ENCODE measurements at places on chromosomes 16 and 17. TPM values are rescaled to one million over a fixed set of nuclear protein-coding genes. Genes with fewer than 3 reads are reported as not detected.

DNA sequence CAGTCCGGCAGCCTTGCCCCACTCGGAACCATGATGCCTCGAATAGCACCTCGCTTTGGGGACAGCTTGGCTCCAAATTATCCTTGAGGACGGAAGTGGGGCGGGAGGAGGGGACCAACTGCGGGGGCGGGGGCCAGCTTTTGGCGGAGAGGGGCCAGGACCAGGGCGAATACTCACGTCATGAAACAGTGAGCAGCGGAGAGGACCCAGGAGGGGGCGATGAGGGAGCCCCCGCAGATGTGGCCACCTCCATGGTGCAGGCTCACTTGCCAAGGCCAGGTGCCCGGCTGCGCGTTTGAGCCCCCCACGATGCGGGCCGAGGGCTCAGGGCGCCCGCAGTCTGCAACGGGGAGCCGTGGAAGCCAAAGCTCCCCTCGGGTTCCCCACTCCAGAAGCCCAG is 970 bp downstream of the PRSS36 start:
- no peak for DNase-seq

GRCh38 chr17:82830249-82830661 is 9.6 kb downstream of the ZNF750 start:
- peak; percentile 92 for DNase-seq

- DNase-seq: peak; percentile 81
Observed at GRCh38 chr16:87062569-87063442, 254.4 kb downstream of the C16orf95 start.

DNA sequence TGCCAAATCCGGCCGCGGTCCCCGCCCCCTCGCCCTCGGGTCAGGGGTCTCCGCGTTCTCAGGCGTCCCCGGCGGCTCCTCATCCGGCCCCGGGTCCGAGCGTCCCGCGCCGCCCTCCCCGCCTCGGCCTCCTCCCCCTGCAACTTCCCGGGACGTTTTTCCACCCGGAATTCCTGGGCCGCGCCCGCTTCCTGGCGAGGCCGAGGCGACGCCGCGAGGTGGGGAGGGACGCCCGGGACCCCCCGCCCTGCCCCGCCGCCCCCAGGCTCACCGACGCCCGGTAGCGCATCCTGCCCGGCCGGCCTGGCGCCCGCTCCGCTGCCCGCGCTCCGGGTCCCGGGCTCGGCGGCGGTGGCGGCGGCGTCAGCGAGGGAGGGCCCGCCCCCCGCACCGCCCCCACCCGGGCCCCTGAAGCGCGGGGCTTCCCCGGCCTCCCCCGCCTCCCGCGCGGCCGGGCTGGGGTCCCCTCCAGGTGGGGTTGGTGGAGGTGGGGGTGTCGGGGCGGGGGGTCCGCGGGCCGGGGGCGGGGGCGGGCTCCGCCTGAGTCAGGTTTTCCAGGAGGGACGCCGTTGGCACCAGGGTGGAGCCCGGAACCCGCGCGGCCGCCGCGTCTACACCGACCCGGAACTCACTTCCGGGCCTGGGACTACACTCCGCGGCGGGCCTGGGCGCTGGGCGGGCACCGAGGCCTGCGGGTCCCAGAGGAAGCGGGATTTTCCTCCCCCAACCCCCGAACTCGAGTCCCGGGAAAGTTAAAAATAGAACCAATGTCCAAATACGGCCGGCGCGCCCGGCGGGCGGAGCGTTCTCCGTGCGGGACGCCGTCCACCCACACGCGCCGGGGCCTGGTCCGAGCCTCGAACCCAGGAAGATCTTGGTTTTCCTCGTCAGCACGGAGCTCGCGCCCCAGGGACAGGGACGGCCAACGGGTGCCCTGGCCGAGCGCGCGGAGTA is 6.8 kb downstream of the MYO1C start:
- peak; percentile 85 for DNase-seq

DNA sequence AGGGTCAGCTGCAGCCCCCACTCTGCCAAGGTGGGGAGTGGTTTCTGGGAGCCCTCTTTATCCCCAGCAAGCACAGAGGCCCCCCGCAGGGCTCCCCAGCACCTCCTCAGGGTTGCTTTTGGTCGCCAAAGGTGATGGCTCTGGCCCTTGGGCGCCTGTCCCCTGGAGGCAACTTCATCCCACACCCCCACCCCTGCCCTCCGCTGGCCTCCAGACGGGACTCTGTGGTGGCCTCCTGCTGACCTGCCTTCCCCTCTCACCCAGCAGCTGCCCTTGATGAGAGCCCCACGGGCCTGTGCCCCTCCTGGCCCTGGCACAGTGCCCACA is 7.8 kb upstream of the RHOT2 start:
- no peak for DNase-seq

DNA sequence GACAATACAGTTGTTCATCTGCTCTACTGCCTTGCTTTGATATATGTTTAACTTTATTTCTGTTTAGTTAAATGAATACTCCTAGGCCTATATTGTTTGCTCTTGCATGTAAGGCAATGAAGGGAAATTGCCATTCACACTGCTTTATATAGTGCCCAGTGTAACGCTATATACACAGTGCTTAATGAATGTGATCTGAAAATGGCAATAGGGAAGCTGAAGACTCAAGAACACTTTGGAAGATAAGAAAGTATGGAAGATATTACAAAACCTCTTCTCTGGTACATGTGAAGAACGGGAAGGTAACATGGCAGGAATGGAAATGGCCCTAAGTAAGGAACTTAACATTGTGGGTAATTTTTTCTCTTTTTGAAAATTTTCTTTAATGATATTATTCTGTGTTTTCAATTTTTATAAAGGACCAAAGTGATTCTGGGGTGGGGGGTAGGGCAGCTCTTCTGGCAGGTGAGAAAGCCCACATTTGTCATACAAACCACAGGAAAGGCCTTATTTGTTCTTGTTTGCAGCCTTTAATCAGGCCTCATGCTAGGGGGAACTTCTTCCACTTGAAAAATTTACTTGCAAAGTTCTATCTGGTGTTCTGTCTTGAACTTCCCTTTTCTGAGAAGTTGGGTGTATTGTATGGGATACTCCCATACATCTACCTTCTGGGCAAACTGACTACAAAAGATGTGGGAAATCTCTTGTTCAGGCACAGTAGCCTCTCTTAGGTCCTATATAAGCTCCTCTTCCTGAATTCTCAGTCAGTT is 100.8 kb upstream of the CORO6 start:
- DNase-seq: no peak

DNA sequence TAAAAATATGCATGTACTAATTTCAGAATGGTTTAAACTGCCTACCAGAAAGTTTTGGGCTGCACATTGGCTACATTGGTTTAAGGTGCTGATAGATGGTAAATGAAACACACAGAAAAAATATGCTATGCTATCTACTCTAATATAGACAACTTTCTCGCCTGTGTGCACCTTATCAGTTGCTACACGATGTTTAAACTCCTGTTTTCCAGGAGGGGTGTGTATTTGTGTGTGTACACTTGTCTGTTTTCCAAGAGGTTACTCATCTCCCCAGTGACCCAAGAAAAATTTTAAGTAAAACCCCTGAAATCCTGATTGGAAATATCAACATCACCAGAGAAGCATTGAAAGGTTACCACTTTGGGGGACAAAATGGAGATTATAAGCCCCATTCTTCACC is 21.6 kb upstream of the PSMC5 start:
- no peak for DNase-seq

DNA sequence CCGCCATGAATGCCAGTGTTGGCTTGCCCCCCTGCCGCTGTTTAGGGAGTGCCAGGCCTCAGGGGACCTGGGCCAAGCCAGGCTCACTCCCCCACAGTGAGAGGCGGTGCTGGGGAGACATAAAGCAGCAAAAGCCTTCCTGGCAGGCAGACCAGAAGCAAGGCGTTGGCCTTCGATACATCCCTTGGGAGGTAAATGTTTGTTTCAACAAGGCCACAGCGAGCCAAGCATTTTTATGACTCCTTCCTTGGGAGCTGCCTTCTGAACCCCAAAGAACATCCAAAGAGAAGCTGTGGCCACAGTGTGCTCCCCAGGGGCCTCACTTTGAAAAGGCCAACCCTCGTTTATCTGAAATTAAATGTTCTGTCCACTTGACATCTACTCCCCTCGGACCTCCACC is 119.7 kb upstream of the CIBAR2 start:
- DNase-seq: no peak

DNA sequence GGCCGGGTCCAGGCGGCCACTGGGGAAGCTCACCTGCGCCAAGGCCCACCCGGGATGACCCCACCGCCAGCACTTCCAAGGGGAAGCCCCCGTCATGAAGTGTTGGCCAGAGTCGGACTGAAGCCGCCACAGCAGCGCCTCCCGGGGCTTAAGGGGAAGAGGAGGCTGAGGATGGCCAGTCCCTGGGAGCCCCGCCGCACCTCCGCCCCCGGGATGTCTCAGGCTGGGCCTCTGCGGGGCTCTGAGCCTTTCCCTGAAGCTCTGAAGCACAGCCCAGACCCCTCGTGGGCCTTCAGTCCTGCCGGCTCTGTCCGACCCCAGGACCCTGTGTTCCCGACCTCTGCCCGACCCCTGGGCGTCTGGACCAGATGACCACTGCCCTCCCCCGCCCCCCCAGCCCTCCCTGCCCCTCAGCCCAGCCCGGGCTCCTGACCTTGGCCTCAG is 42.8 kb upstream of the ACSF3 start:
- DNase-seq: peak; percentile 22

GRCh38 chr16:28183484-28183883 is 28.3 kb downstream of the XPO6 start:
- no peak for DNase-seq

DNA sequence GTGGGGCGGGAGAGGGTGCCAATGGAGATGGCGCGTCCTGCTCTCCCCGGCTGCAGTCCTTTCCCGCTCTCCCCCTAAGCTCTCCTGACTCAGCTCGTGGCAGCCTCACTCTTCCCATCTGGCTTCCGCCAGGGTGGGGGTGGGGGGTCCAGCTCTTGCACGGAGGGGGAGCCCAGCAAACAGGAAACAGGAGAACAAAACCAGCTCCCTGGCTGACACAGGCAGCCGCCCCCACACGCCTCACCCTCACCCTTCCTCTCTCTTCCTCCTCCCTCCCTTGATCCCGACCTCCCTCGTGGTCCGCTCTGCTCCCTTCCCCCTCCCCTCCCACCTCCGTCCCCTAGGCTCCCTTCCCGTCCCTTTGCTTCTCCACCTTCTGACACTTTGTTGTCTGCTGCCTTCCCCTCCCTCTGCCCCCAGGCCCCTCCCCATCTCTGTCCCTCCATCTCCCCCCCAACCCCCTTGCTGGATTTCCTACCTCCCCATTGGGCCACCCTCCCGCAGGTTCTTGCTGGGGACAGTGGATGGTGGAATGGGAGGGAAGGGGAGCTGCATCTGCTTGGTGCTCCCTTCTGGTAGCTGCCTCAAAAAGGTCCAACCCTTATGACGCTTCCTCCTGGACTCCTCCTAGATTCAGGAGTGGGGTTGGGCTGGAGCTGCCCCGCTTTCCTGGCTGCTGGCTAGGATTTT is 23.7 kb downstream of the ARHGAP23 start:
- DNase-seq: no peak

GRCh38 chr17:27239046-27239445 is 54.9 kb upstream of the WSB1 start:
- DNase-seq: no peak

- DNase-seq: no peak
Observed at GRCh38 chr16:86455116-86455515, 55.2 kb upstream of the FOXF1 start.

- DNase-seq: no peak
Observed at GRCh38 chr16:11539641-11540050, 47.1 kb downstream of the LITAF start.

- no peak for DNase-seq
Observed at GRCh38 chr16:86798247-86799041, 220.1 kb downstream of the FOXL1 start.

The TRIM16 gene
- total RNA-seq: 24.9 TPM

The NEUROD2 gene
- not detected for total RNA-seq

The CIITA gene
- 12.2 TPM for total RNA-seq

The KRTAP9-1 gene
- total RNA-seq: not detected

The CDH8 gene
- not detected for total RNA-seq

The NPW gene
- not detected for total RNA-seq

The DNAAF8 gene
- total RNA-seq: 0.30 TPM

The SPEM2 gene
- not detected for total RNA-seq
